ENCODE measurements at places on chromosomes 5 and 9.

- DNase-seq: no peak
These were observed 1.1 kb downstream of the MAST4 start for GRCh38 chr5:66597183-66597757.

DNA sequence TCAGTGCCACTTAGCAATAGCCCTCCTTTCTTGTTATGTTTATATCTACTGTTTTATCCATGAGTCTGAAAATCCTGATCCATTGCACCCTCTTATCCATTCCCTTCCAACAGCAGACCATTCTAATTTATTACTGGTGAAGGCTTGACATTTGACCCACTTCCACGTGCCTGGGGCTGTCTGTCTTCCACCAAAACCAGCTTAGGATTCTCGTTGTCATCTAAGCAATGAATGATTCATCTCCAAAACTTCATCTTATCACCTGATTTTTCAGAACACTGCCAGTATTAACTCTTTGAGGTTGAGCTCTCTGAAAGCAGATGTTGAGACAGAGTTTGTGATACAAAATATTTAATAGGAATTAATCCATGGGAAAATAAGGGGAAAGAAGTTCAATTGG lies 277.8 kb upstream of the FBXL7 start:
- DNase-seq: no peak

- DNase-seq: no peak
These were observed 2.1 kb downstream of the DHX29 start for GRCh38 chr5:55305345-55305744.

DNA sequence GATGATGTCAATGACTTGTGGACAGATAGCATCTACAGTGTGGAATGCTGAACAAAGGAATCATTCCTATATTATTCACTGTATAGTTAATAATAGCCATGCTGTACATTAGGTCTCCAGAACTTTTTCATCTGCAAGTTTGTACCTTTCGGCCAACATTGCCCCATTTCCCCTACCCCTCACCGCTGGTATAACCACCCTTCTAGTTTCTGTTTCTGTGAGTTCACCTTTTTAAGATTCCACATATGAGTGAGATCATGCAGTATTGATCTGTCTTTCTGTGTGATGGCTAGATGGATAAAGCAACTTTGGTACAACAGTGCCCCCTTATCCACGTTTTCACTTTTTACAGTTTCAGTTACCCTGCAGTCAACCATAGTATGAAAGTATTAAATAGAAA lies 18.8 kb upstream of the ALDH1B1 start:
- no peak for DNase-seq

DNA sequence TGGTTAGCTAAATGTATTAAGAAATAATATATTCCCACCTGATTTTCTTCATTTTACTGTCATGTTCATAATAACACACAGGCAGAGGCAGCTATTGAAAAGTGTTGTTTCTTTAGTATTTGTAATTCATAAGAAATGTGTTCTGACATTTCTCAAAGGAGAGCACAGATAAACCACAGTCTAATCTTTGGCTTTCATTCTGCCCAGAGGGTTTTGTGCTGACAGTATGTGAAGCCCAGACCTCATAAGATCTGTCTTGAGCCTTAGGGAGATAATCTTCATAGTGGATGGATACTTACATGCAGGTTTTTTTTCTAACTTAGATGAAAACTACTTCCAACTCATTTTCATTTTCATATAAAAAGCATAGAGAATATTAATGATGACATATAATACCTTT lies 206.1 kb downstream of the CHSY3 start:
- no peak for DNase-seq

- no peak for DNase-seq
These were observed 16.4 kb downstream of the TRIP13 start for GRCh38 chr5:909086-909485.

DNA sequence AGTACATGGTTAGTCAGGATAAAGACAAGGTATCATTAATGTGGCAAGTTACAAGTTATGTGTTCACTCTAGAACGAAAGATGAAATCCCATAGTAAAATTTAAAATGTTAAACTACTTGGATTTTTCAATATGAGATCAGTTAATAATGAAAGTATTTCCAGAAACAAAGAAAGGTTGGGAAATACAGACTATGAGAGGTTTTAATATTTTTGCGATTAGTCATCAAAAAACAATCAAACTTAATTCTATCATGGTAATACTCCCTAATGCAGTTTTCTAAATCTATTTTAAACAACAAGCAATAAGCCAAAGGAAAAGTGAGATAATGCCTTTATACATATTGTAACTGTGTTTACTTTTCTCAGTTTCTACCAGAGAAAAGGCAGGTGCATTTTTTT lies 10.6 kb downstream of the CDH12 start:
- DNase-seq: no peak

GRCh38 chr5:146745931-146746577 lies 132.5 kb downstream of the PPP2R2B start:
- DNase-seq: no peak

- DNase-seq: no peak
These were observed 20.7 kb upstream of the XPA start for GRCh38 chr9:97717866-97718265.

DNA sequence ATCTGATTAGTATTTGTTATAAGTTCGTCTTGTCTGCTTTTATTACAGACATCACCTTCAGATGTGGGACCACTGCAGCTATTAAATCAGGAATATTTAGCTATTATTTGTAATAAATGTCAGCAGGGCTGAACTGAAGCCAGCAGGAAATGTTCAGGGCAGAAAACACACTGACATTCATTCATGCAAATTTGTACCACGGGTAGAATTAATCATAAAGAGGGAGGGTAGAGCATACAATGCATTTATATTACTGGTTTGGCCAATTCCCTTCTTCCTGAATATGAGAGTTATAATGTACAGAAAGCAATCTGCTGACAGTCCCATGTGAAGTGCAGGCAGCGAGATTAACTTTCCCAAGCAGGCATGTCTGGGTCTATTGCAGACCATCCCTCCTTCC lies 117.3 kb upstream of the NUDT12 start:
- DNase-seq: no peak

DNA sequence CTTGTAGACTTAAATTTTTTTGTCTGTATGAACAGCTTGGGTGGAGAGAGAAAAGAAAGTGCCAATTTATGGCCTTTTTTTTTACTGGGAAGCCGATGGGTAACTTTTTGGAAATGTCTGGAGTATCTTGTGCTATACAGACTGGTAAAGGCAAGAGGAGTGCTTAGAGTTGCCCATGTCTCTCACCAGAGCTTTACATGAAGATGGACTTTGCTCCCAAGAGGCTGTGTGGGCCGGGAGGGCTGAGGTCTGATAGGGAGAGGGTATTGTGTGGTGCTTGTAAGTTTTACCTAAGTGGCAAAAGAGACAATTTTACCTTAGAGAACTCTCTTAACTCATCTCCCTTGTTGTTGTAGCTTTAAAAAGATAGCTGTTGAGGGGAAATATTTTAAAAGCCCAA lies 203.2 kb downstream of the SEMA6A start:
- no peak for DNase-seq

DNA sequence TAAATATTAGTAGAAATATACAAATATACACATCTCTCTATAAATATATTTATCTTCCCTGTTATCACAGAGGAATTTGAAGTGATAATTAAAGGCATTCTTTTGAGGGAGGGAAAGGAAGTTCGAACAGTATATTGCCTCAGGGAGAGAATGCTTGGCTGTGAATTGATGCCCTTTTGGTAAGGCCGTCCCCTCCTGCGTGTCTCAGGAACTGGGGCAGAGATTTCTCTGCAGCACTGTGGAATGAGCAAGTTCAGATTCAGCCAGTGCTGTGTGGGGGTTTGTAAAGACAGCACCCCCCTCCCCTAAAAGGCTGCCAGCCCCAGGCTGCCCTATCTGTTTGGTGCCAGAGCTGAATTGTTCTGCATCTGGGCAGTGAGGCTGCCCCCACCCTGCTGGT lies 42.0 kb downstream of the UBE2QL1 start:
- no peak for DNase-seq

DNA sequence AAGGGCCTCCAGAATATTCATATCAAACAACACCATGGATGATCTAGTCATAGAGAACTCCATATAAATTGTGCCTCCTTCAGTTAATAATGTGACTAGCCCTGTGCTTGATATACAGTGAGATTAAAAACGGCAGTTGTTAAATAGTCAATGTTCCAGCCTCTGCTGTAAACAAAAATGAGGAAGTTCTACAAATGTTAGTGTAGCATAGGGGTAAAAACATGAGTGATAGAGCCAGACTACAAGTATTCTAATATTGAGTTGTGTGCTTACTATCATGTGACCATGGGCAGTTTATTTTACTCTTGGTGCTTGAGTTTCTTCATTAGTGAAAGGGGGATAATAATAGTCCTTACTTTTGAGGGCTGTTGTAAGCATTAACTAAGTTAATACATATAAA lies 43.3 kb upstream of the SLCO6A1 start:
- no peak for DNase-seq

GRCh38 chr9:114271556-114272510 lies 51.1 kb upstream of the ORM1 start:
- DNase-seq: no peak

DNA sequence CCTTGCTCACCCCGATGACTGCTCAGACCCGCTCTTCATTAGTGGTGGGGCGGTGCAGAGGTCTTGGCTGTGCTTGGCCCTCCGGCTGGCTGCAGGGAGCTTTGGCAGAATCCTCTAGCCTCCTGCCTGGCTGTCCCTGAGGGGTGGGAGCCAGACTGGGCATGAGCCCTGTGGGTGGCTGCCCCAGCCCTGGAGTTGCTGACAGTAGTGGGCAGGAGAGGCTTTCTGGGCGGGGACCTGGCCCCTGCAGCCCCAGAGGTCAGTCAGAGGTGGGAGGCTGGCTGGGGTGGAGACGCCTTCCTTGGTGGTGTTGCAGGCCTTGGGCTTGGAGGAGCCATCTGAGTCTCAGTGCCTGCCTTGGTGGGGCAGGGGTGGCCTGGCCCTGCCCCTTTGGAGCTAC lies 146.0 kb downstream of the RXRA start:
- no peak for DNase-seq

- no peak for DNase-seq
These were observed 8.2 kb downstream of the NR2F1-AS1 start for GRCh38 chr5:93572608-93573353.

DNA sequence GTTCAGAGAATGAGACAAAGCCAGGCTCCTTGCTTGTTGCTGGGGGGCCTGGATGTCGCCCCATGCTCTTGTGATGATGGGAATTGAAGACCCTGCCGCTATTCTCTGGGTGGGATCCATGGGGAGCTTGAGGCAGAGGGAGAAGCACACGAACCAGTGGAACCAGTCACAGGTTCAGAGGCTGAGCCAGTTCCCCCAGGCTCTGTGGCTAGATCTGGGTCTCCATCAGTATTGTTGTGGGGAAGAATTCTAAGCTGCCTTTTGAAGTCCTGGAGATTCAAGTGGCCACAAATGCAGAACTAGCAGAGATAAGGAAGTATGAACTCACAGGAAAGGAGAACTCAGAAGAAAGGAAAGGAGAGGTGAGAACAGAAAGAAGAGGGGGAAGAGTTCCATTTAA lies 219.4 kb downstream of the MSX2 start:
- no peak for DNase-seq

- DNase-seq: no peak
These were observed 15.7 kb upstream of the BTF3 start for GRCh38 chr5:73482383-73483136.

GRCh38 chr5:41869151-41869723 lies 988 bp downstream of the OXCT1 start:
- no peak for DNase-seq

GRCh38 chr5:30347858-30348257 lies 845.6 kb upstream of the CDH6 start:
- no peak for DNase-seq

DNA sequence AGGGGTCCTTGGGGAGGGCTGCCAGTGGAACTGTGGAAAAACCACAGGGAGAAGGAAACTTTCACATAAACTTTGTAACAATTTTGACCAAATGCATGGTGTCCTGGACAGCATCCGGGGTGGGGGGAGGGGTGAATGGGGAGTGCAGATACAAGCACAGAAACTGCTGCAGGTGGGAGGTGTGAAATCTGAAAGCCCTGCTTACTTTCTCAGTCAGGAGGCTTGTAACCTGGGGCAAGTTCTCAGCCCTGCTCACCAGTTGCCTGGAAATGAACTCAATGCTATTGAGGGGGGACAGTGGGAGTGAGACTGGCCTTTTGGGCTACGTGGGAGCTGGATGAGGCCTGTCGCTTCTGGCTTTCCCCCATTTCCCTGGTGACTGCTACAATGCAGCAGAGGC lies 694.5 kb upstream of the ZNF608 start:
- no peak for DNase-seq

DNA sequence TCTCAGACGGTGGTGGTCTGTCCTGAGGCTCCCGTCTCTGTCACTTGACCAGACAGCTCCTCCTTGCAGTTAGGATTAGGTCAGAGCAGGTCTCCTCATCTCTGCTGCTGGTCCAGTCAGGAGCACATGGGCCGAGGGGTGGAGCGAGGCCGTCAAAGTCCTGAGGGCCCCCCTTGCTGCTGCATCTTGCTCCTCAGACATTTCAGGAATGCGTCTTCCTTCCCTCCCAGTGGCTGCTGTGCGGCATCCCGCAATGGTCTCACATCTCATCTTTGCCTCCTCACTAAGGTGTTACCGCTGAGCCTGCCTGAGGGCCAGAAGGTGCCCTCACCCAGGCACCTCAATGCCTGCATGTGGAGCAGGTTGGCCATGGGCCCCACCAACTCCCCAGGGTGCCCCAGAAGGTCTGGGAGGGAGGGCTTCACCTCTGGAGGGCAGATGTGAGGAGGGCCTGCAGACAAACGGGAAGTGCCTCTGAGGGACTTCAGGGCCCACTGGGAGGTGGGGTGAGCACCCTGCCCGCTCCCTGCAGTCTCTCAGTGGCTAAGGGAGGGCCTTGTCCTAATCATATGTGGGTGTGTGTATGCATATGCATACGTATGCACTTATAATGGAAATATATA lies 137.7 kb upstream of the LMX1B start:
- no peak for DNase-seq

DNA sequence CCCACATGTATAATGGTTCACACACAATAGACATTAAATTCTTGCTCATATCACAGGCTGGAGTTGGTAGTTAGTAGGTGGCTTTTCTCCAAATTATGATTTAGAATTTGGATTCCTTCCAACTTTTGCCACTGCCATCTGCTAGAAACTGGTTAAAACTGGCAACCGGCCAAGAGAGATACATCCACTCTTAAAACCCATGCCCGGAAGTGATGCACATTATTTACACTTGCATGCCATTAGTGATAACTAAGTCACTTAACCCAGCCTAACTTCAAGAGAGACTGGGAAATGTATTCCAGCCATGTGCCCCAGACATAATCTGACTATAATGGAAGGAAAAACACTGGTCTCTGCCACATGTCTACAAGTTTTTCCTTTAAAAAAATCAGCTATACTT lies 395.7 kb upstream of the SEMA6A start:
- DNase-seq: no peak

- DNase-seq: no peak
These were observed 10.0 kb upstream of the CACFD1 start for GRCh38 chr9:133449760-133450159.

DNA sequence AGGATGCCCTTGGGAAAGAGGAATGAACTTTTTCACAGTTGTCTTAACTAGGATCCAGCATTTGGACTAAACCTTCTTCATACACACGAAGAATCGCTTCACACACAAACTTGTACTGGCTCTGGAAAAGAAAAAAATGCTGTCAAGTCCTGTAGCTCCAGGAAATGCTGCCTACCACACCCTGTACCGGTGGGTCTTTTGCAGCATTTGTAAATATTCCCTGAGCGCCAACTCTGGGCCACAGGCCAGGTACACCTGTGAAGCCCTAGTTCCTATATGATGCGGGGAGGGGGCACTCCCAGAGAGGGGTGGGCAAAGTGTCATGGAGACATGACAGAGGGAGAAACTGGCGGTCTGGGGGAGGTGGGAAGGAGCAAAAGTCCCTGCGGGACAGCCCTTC lies 58.7 kb upstream of the EPB41L4B start:
- no peak for DNase-seq
